ENCODE measurements at places on chromosomes 1 and 21.

DNA sequence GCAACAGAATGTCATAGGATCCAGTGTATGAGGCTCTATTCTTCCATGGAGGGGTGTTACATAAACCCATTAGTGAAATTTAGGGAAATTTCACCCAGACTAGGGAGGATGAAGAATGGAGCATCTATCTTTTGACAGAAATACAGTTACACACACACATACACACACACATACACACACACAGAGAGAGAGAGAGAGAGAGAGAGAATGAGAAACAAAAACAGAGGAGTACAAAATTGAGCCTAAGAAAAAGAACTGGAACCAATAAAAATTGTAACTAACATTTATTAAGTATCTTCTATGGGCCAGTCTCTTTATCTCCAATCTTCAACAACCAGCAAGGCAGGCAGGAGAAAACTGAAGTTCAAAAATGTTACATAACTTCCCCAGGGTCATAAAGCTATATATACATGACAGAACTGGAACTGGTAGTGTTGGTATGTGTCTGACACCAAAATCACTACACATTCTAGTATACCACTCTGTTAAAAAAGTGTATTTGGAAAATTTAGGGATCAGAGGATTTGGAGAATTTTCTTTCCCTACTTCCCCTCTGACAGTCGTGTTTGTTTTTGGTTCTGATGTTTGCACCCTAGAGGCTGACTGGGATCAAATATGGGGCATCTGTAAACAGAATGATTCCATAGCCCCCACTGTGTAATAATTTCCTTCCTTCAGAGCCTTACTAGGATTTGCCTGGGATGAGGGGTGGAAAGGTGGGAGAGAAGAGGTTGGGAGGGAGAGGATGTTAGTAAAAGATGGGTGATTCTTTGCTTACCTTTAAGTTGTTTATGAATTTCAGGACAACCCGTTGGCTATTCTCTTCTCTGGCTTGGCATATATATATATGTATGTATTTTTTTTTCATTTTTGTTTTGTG, 1.0 kb upstream of the ZFYVE9 start:
- no peak for DNase-seq

DNA sequence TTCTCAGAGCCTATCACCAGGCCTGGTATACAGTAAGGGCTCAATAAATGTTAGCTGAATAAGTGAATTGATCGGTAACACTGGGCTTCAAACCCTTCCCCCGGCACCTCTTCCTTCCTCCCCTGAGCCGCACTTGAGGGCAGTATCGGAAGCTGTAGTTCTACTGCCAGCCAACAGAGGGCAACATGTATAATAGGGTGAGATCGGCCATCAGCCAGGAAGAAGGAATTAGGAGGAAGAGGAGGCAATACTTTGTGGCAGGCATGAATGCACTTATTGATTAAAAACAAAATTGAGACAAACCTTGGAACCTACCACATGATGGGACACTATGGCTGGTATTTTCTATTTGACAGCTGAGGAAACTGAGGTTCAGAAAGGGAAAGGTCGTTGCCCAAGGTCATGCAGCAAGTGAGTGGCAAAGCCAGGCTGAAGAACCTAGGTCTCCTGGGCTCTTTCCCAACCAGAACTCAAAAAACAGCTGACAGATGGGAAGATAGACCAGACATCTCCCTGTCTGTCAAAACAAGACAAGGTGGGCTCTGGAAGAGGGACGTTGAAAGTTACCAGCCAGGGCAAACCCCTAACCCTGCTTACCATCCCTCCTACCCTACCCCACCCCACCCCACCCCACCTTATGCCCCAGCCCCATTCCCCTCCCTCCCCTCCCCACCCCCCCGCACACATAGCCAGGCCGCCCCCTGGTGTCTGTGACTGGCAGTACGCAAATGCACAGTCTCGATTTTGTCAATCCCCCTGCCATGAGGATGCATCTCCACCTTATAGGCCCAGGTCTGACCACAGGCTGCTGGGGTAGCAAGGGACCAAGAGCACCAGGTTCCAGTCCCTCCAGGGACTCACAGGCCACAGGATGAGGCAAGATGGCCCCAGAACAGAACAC, 107.3 kb upstream of the RUNX3 start:
- DNase-seq, result peak; percentile 45

- DNase-seq, result no peak
These were observed 1.5 kb downstream of the TGFB2 start for GRCh38 chr1:218346391-218347204.

GRCh38 chr21:21762855-21763254, 764.6 kb downstream of the NCAM2 start:
- DNase-seq, result no peak

GRCh38 chr21:33980276-33980916, 64.8 kb upstream of the ATP5PO start:
- no peak for DNase-seq

DNA sequence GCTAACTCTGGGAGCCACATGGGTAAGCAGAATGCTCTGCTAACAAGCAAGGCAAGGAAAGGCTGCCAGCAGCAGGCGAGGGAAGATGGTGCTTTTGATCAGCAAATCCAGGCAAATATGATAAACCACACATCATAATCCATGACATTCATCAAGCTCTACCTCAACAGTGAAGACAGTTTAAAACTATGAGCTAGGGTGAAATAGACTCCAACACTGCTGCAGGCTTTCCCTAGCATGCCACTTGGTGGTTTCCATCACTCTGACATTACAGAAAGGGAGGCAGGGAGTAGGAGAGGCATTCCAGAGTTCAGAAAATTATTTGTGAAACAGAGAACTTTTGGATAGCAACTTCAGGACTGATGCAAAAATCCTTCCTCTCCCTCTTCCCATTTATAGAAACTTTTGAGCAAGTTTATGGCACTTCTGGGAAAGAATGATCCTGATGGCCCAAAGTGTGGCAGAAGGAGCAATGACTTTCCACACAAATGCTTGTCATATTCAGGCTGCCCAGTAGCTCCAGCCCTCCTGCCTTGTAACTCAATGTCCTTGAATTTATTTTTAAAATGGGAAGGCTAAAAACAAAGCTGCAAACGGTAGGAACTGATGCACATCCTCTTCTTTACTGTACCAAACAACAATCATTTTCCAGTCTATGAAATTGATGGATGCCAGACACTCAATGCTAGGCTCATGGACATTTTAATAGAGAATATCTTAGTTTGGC, 70.8 kb downstream of the SMYD2 start:
- no peak for DNase-seq

DNA sequence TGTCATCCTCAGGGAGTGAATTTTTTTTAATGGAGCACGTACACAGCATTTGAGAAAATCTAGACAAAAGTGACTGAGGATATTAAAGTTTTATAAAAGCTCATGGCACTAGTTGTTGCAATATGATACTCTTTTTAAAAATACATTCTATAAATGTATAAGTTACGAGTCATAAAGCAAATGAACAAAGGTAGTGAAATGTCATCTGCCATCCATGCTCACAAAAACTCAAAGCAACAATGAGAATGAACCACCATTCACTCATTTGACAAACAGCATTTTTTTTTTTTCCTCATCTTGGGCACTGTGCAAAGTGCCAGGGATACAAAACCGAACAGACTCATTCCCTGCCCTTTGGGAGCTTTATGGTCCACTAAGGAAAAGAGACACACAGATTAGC, 38.7 kb downstream of the GPR137B start:
- no peak for DNase-seq

DNA sequence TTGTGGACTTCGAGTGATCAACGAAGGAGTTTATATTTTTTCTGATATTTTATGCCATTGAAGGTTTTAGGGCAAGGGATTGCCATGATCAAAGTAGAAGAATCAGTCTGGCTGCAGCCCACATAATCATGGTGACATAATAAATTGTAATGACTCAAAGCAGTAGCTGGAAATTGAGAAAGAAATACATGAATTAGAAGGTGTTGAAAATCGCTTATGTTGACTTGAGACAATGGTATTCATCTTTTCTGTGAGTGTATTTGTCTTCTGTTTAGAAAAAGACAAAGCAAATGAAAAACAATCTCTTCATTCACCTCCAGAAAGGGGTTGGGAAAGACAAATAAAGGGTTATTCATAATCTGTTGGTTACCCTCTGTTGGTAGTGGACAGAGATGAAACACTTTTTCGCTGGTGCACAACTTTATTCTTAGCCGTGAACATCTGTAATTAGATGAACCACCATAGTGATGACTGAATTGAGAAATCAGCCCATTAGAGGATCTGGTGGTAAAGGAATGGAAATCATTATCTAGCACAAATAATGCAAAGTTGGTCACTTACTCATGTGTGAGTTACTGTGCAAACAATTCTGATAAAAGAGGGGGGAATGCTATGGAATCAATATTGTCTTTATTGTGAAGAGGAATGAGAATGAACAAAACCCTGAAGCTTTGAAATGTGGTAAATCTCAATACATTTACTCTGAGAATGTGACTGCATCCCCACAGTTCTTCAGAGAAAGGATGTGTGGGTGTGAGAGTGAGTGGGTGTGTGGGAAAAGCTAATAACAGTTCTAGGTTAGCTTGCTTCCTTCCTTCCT, 121.8 kb downstream of the NTNG1 start:
- DNase-seq, result no peak

DNA sequence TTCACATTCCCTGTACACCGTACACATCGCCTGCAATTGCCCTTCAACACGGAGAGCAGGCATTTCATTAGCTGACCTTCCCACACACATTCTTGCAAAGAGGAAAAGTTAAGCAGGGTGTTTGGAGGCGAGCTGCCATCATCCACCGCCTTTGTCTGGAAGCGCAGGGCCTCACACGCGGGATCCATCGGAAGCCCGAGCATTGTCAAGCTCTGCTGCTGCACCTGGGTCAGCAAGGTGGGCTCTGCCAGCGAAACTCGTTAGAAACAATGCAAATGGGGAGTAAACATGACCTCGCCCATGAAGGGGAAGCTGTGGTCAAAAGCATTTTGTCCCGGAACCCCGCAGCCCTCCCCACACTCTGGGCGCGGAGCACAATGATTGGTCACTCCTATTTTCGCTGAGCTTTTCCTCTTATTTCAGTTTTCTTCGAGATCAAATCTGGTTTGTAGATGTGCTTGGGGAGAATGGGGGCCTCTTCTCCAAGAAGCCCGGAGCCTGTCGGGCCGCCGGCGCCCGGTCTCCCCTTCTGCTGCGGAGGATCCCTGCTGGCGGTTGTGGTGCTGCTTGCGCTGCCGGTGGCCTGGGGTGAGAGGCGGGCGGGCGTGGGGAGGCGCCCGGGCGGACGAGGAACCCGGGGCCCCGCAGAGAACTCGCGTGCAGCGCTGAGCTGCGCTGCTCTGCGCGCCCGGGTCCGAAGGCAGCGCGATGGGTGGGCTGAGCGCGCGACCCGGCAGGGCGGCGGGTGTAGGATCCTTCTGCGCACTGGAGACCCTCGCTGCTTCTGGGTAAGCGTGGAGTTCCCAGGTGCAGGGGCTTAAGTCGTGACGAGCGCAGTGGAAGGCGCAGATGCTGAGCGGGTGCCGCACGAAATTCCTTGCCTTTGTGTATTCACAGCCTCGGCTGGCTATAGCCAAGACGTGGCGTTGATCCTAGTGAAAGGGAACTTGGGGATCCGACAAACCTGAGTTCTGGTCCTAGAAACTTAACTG, at the start of gene CR1:
CR1 (plus strand) TSS at position 357 of the 992 bp plus-strand sequence; CDS start at position 468, 111 bp downstream.
- no peak for DNase-seq

- no peak for DNase-seq
These were observed 2.3 kb downstream of the EXTL1 start for GRCh38 chr1:26023826-26024225.

DNA sequence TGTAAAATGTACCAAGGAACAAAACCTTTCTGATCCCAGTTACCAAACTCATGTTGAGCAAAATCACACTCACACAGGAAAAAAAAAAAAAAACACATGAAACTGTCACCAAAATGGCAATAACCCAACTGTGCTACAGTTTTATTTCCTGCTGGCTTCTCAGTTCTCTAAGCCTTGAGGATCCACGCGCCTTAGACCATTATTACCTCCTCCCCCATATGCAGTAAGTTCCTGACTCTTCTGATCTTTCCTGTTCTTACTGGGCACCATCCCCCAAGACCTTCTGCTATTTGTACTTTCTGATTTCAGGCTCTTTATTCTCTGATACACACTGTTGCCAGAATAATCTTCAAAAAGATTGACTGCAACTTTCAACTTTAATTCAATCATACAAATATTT, 79.6 kb downstream of the SLC45A1 start:
- no peak for DNase-seq

DNA sequence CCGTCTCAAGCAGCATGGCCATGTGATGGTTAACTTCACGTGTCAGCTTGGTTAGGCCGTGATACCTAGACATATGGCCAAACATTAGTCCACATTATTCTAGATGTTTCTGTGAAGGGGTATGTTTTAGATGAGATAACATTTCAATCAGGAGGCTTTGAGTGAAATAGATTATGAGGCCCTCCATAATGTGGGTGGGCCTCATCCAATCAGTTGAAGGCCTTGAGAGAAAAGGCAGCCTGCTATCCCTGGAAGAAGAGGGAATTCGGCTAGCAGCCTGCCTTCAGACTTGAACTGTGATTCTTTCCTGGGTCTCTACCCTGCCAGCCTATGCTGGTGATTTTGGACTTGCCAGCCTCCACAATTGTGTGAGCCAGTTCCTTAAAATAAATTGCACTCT, 90.1 kb downstream of the ZSCAN20 start:
- DNase-seq, result no peak

Data from stimulated activated CD8-positive, alpha-beta memory T cell treated with anti-CD3 and anti-CD28 coated beads, Interleukin-7, amount 100 ng/mL, for 4 hours (primary cell).